ENCODE measurements at places on chromosomes 3 and 15.

DNA sequence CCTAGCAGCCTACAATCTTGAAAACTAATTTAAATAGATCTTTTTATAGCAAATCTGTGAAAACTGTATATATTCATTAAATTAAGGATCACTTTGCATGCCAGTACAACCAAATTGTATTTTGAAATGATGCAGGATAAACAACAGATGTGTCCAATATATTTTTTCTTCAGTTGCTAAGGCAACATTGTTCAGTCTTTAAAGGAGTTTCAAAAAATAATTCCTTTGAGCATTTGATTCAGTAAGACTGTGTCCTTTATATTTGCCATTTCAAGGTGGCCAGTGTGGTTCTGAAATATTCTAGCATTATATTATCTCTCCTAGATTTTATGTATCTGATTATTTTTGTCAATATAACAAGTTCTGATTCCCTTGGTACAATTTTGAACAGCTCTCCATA lies 254.7 kb downstream of the PLOD2 start:
- no peak for DNase-seq

GRCh38 chr3:105755121-105755886 lies 113.5 kb downstream of the CBLB start:
- no peak for DNase-seq

DNA sequence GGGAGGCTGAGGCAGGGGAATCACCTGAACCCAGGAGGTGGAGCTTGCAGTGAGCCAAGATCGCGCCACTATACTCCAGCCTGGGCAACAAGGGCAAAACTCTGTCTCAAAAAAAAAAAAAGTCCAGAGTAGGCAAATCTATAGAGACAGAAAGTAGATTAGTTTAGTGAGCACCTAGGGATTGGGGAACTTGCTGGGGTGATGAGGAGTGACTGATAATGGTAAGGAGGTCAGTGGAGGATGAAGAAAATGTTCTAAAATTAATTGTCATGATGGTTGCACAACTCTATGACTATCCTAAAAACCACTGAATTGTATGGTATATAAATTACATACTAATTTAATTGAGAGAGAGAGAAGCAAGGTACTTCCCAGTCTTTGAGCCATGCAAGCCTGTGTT lies 27.8 kb upstream of the LYZL4 start:
- no peak for DNase-seq

DNA sequence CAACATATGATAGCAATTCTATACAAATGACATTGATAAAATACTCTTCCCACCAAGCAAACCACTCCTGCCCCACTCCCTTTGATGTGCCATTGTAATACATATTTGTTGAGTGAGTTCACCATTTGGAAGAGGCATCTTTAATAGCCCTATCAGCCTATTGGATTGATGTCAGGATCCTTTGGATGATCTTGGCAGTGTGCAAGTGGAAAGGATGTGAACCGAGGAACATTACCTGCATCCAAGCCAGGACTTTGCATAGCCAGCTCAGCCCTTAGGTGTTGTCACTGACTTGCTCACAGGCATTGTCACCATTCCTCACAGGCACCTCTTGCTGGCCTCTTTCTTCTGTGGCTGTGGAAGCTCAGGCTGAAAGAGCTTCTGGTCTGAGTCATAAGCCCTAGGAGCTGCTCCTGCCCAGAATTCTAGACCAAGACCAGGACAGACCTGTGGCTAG lies 16.5 kb upstream of the TIMP4 start:
- no peak for DNase-seq

- no peak for DNase-seq
Measured at GRCh38 chr3:119257654-119258410, 17.2 kb upstream of the B4GALT4 start.

GRCh38 chr3:102450976-102451375 lies 16.2 kb downstream of the ZPLD1 start:
- DNase-seq = no peak

DNA sequence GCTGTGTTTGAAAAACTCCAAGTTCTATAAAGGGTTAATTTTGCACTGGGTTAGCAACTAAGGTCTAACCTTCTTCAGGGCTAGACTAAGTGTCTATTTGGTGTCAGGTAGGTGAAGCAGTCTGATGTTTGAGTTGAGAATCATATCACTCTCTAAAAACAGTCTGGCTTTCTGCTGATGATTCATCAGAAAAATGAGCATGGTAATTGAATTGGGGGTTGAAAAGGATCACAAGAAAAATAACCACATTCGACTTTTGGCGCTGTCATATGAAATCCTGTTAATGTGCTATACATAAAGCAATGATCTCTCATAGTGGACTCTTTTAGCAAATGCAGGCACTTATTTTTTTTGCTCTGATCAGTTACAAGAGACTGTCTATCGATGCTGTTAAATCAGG lies 242.2 kb upstream of the AZI2 start:
- DNase-seq = no peak

GRCh38 chr3:108462899-108463298 lies 47.5 kb downstream of the MYH15 start:
- no peak for DNase-seq

- DNase-seq = no peak
Measured at GRCh38 chr15:32840507-32841245, 122.9 kb downstream of the GREM1 start.

GRCh38 chr3:125594125-125594524 lies 1.2 kb downstream of the OSBPL11 start:
- DNase-seq = no peak

DNA sequence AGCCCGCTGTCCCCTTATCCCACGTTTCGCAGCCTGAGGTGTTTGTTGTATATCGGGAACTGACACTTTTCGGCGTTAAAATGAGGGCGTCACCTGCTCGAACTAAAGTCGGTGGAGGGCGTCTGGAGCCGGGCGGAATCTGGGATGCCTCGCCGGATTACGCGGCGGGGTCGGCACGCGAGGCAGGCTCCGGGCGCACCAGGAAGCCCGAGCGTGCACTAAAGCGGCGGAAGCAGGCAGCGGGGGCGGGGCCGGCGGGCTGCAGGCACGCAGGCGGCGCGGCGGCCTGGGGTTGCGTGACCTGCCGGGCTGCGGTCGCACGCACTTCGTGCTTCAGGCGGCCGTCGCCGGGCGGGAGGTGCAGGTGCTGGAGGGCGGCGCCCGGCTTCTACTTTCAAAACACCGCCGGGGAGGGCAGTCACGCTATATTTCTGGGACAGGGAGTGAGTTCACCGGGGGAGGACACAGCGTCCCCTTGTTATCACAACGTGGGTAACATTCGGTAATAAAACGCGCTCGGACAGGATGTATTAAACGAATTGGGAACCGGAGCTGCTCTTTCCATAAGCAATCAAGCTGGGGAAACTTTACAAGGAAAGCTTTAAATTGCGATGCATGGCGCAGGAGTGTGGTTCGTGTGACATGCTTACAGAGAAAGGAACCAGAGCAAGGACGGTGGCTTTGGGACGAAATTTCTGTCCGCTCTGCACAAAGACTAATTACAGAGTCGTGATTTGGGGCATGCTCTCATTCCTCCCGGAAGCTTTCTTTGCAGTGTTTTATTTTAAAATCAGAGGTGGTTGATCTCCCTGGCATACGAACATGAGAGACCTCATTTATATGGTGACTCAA lies 9.1 kb upstream of the LEKR1 start:
- DNase-seq = no peak

- no peak for DNase-seq
Measured at GRCh38 chr3:27561576-27561975, 77.4 kb upstream of the SLC4A7 start.

- no peak for DNase-seq
Measured at GRCh38 chr15:65246026-65246714, 34.9 kb upstream of the CILP start.

- DNase-seq = no peak
Measured at GRCh38 chr15:63519548-63520178, 15.3 kb downstream of the USP3 start.

DNA sequence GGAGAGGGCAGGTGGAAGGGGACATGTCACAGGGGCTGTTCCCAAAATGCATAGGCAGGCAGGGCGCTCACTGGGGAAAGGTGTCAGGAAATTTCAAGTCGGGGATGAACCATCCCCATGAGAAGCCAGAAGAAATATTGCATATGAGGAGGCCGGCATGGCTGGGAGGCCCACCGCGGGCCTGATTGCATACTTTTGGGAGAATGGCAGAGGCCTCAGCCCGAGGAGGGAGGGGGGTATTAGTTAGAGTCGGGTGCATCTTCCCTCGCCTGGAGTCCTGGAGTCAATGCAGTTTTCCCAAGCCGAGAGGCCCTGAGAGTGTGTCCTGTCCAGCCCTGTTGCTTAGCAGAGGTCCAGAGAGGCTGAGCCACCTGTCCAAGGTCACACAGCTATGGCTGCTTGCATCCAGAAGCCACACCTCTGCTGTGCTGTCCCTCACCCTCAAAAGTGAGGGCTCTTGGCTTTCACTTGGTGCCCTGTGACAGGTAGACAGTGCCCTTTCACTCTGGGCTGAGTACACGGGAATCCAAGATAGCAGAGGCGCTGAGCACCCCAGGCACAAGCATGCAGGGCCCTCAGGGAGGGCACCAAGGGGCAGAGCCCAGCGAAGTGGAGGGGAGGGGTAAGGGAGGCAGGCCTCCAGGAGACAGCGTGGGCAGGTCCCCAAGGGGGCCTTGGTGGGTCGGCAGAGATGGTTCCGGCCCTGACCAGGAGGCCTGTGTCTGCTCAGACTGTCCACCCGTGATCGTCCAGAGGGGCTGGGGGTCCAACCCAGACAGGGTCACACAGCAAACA lies 48.5 kb downstream of the GRIP2 start:
- no peak for DNase-seq

- no peak for DNase-seq
Measured at GRCh38 chr15:50066202-50066601, 52.8 kb downstream of the ATP8B4 start.

DNA sequence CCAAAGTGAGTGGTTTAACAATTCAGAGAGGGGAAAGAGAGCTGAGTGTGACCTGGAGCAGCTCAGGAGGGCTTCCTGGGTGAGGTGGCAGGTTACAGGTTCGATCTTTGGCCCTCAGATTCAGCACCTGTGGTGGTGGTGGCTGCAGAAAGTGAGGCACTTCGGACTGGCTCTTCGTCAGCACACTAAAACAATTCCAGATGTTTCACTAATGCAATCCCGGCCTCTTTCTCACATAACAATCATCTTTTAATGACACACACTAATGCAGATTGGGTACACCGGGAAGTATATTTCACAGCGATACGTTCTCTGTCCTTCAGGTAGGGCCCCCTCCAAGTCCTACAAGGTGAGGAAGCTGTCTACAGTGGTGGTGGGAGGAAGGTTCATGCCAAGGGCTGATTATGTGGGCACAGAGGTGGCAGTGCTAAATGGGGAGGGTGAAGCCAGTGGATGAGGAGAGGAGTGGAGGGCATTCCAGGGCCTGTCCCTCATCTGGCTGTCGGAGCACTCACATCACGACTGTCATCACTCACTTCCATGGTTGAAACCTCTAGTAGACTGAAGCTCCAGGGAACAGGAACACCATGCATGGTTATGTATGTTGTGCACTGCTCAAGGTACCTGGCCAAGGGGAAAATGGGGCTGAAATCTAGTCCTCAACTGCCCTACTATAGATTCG lies 171.1 kb downstream of the RAB11A start:
- DNase-seq = no peak

GRCh38 chr15:90957791-90958190 lies 3.1 kb downstream of the RCCD1 start:
- DNase-seq = no peak
